ENCODE measurements at places on chromosomes 6 and 20.

DNA sequence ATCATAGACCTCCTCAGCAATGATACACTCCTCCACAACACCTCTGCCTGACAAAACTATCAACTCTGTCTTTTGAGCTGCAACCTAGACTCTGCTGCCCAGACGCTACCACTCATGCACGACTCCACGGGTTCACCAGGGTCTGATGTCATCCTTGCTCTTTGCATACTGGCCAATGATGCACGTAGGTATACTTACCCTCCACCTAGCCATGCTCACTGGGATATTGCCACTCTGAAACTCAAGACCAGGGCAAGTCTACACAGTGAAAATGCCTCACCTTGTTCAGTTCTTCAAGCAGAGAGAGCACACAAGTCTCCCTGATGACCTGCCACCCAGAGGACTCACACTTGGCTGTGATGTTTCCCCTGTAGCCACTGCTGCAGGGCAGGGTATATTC, 27.7 kb downstream of the ADGRF1 start:
- no peak for DNase-seq

- DNase-seq, result no peak
Observed at GRCh38 chr20:58706150-58706892, 13.7 kb downstream of the NPEPL1 start.

DNA sequence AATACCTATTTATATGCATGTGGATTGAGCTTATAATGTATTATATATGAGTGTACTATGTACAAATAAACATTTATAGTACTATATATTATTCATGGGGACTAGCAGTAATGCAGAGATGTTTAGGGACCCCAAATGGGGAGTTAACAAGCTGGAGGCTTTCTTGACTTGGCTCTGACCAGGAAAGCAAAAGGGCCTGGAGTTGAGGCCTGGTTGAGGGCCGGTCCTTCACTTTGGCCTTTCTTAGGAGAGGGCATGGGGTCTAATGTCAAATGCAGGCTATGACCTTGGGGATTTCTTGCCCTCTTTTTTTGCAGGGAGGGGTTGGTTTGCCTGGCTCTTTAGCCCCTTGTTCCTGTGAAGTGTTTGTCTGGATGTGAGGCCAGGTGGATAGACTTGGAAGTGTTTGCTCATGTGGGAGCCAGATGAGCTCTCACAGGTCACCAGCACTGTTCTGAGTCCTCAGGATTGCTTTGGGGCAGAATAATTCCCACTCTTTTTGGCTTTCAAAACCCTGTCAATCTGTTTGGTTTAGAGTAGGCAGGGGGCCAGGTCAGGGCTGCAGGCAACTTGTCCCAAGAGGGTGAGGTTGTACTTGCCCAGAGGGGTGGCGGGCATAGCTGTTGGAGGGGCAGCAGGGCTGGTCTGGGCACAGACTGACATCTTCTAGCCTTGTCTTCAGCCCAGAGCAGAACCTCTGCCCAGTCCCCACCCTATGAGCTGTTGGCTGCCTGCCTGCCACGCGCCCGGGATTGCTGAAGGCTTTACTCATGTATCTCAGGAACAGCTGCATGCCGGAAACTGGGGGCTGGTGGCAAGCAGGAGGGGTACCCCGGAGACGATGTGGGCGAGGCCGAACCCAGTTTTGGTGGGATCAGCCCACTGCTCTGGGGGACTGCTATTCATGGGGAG, 14.6 kb downstream of the TJAP1 start:
- DNase-seq, result no peak

DNA sequence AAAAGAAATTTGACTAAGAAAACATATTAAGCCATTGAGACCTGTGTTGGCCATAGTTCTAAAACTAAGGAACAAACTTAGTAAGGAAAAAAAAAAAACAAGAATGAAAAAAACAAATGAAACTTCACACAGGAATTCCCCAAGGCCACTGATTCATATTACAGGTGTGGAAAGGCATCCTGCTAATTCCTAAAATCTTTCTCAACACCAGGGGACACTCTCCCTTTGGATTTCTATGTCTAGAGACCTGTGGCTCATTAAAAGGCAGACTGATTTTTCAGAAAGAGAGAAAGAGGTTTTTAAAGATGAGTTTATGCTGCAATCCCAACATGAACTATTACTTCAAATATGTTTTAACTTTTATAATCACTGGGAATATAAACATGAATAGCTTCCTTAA, at the start of gene OR12D1:
Gene OR12D1 (plus strand): TSS at position 341 of the 400 bp plus-strand sequence.
- DNase-seq, result no peak

- no peak for DNase-seq
Observed at GRCh38 chr20:12750221-12750620, 258.6 kb upstream of the SPTLC3 start.

DNA sequence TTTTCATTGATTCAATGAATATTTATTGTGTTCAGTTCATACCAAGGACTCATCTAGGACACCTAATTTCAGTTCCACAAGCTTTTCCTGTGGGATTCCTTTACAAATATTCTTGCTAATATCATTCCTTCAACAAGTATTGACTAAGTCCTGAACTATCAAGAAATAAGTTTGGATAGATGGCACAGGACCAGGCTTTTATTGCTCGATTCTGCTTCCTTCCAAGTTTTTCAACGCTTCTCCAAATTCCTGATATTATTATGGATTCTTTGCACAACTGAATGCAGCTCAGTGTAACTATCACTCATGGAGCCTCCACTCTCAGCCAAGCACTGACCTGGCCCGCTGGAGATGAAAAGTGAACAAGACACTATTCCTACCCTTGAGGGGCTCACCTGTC, 32.7 kb upstream of the COL21A1 start:
- no peak for DNase-seq

GRCh38 chr6:143058987-143059386, 1.7 kb upstream of the AIG1 start:
- DNase-seq, result no peak

- DNase-seq, result no peak
Observed at GRCh38 chr6:133768656-133769295, 120.1 kb upstream of the TCF21 start.

DNA sequence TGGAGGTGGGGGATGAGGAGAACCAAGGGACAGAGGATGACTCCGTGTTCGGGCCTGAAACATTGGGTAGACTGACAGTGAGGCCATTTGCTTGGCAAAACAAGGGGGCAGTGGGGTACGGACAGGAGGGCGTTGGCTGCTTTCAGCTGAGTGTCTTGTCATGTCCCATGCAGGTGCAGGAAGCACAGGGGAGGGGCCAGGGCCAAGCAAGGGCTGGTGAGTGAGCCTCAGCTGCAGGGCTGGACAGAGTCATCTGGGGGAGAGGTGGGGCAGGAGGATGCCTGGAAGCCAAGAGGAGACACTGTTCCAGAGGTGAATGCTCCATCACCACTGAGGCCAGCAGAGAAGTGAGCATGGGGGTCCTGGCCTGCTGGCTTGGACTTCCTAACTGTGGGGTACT, 78.4 kb downstream of the ERMARD start:
- no peak for DNase-seq

GRCh38 chr20:62160253-62160652, 16.7 kb downstream of the SS18L1 start:
- DNase-seq, result no peak

DNA sequence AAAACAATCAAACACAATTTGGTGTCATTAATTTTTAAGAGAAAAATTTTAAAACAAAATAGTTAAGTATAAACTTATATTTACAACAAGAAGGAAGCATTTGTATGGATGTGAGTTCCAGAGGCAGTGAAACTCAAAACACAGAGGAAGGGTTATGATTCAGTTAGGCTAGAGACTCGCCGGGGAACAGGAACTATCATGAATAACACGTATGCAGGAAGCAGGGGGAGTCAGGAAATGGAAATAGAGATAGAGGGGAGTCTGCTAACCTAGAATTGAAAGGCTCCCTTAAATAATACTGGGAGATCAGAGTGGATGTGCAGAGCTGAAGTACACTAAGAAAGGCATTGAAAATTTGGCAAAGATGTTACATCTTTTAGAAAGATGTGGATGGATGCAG, 14.2 kb upstream of the HLA-DRB1 start:
- no peak for DNase-seq

DNA sequence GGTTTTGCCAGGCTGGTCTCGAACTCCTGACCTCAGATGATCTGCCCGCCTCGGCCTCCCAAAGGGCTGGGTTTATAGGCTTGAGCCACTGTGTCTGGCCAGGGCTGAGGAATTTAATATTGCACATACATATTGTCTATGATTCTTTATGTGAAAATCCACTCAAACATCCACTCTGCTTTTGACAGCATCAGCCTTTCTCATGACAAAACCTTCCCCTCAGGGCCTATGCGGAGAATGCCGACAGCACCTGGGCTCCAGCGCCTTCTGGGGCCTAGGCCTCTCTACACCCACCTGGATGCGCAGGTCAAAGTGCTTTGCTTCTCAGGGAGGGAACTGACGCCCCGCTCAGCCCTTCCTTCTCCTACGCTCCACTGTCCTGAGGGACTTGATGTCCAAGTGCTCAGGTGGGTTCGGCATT, 5.4 kb downstream of the RAMACL start:
- DNase-seq, result no peak

DNA sequence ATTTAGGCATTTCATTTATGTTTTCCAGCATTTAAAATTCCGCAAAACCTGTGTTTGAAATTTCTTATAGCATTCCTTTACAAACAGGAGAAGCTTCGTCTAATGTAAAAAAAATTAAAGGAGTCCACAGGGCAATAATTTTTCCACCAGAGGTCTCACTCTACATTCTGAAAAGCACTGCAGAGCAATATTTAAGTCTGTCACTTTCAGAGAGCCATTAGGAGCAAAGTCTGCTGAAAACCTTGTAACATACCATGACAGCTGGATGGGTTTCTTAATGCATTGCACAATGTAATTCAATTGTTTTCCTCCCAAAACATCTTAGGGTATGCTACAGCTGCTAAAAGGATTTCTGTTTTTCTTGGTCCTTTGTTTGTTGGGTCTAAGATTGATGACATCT, 18.0 kb downstream of the BAG2 start:
- DNase-seq, result no peak

DNA sequence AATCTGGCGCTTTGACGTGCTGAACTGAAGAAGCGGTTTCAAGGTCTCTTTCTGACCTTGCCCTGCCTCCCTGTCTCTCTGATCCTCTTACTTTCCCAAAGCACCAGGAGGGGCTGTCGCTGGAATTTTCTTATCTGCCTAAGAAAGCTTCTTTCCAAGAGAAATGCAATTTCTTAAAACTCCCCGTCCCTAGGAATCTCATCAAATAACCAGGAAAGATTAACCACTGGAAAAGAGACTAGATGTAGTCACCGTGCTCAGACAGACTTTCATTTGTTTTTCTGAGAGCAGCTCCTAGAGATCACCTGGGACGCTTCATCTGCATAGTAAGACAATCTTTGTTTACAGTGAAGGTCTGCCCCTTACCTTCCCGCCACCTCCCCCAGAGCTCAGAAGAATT, 38.6 kb downstream of the PDYN start:
- DNase-seq, result no peak

GRCh38 chr6:9704989-9705388, 709.9 kb downstream of the TFAP2A start:
- no peak for DNase-seq

All from GM19239 (cell line).